ENCODE measurements at places on chromosomes 2 and 18.

- DNase-seq = no peak
Observed at GRCh38 chr2:197372592-197372991, 62.0 kb upstream of the ANKRD44 start.

DNA sequence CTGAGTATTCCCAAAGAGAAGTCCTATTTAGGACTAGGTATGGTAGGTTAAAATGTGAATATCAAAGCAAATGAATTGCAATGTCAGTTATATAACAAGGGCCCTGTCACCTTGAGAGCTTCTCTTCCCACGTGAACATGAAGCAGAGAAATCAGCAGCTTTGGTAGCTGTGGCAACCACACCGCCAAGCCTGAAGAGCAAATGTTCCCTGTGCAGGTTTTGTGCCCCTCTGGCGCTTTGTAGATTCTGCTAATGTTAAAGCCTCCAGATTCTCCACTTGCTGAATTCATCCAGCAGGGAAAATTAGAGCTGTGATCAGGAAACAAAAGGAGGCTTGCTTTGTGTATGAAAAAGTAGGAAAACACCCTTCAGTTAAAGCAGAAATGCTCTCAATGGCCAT lies 322.6 kb downstream of the RBM43 start:
- no peak for DNase-seq

- no peak for DNase-seq
Observed at GRCh38 chr2:206144383-206144782, 14.9 kb downstream of the NDUFS1 start.

DNA sequence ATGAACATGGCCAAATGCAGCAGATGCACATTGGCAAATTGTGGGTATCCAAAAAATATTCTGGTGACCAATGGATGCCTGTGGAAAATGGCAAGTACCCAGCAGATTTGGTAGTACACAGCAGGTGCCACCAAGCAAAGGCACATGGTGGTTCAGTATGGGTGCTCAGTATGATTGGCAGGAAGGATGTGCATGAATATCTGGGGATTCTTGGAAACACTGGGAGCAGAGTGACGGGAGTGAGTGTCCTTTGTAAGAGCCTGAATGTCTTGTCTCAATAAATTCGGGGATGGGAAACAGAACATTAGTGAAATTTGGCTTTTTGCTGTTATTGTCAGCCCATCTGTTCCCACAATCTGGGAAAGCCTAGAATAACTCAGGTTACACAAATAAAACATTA lies 36.8 kb upstream of the ACADL start:
- DNase-seq = no peak

DNA sequence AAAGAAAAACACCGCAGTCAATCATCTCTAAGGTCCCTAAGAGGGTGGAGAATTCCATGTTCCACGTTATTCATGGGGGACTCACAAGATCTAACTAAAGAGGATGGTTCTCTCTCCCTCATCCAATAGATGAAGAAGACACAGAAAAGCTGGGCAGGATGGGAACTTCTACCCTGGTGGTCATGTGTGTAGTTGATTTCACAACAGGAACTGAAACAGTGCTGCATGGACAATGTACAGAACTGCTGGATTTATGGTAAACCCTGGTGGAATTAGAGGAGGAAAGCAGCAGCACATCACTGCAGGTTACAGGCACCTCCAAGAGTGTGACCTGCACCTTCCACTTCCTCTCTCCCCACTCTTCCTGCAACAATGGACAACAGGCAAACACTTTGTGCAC lies 31.4 kb downstream of the FECH start:
- DNase-seq = no peak

GRCh38 chr2:202337151-202337550 lies 39.0 kb upstream of the BMPR2 start:
- peak; percentile 17 for DNase-seq

GRCh38 chr2:160205505-160205904 lies 5.4 kb upstream of the ITGB6 start:
- DNase-seq = peak; percentile 89

DNA sequence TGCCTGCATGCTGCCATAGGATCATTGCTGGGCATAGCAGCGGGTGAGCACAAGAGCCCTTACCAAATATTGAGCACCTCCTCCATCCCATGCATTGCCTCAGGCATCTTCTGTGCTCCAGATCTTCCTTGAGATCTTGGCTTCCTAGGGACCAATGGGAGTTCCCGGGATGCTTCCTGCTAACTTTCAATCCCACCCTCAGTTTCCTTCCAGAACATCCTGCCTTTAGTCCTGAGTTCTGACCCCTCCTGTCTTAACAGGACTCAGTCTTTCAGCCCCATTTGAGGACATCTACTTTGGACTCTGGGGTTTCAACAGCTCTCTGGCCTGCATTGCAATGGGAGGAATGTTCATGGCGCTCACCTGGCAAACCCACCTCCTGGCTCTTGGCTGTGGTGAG lies 15.3 kb downstream of the SLC14A1 start:
- no peak for DNase-seq

DNA sequence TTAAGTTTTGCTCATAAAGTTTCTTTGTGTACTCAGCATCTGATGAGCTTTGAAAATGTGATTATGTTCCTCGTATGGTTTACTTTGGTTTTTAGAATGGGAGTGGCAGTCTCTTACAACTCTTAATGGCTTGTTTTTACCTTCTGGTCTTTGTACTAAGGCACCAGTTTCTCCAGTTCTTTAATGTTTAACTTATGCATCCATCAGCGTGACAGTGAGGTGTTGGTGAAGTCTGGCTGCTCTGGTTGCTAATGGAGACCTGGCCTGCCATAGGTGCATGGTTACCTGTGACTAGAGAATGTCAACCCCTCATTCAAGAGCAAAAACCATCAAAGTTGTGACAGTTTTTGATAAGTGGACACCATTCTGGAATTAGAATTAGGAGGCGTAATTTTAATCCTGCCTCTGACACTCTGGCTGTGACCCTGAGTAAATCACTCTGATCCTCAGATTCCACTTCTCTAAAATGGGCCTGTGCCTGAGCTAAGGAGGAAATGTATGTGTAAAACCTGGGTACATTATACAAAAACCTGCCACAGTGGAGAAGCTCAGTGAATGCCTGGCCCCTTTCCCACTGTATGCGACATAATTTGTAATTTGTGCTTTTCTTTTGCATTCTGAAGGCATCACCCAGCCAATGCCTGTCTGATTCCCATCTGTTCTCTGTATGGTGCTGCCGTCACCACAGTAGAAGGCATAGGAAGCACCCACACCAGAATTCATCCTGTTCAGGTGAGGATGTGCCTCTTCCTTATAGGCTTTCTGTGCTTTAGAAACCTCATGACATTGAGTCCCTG lies 11.2 kb downstream of the AOX1 start:
- no peak for DNase-seq

DNA sequence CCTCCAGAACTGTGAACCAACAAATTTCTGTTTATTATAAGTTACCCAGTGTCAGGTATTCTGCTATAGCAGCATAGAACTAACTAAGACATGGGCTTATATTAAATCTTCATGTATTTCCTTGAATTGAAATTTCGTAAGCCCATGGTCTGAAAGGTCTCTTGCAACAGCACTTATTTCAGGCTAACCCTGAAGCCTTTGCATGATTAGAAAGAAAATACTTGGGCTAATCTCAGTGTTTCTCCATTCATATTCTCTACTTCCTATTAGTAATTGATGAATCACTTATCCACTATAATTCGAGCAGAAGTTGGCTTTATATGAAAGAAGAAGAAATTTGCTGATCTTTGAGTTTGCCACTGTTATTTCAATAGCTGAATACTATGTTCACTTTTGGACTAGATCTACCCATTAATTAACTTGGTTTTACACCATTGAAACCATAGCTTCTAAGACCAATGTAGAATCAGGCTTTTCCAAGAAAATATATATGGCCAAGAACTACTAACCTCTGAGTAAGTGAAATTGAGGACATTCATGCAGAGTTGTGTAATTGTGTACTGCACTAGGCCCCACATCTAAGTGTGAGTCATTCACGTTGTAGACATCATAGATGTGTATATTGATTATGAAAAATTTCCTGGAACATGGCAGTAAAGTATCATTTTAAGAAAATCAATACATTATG lies 731.6 kb downstream of the SOCS6 start:
- DNase-seq = no peak

DNA sequence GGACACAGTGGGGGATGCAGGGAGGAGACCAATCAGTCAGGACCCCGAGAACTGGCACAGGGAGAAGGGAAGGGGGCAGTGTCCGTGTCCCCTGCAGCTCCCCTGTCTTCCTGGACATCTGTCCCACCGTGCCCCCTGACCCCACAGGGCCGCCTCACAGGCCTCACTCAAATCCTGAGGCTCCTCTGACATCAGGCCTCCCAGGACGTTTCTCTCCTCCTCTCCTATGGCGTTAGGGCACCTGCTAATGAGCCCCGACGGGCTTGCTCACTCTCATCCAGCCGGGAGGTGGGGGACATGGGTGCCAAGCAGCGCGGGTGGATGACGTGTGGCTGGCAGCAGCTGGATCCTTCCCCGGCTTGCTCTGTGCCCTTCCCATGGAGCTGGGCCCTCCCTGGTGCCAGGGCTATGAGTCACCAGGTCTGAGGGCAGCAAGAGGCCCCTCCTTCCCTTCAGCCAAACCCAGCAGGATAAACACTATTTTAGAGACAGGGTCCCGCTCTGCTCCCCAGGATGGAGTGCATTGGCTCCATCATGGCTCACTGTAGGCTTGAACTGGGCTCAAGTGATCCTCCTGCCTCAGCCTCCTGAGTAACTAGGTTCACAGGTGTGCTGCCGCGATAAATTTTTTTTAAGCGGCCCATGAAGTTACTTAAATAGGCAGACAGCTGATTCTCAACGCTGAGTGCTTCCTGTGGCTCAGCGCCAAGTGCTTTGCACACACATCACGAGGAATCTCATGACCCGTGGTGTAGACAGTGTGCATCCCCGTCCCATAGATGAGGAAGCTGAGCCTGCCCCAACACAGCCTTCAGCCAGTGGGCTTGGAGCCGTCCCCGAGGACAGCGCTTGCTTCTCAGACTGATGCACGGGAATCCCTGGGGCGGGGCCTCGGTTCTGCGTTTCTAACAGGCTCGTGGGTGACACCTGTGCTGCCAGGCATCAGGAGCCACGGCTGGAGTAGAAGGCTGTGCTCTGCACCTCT lies 64.5 kb upstream of the HDAC4 start:
- DNase-seq = peak; percentile 23

DNA sequence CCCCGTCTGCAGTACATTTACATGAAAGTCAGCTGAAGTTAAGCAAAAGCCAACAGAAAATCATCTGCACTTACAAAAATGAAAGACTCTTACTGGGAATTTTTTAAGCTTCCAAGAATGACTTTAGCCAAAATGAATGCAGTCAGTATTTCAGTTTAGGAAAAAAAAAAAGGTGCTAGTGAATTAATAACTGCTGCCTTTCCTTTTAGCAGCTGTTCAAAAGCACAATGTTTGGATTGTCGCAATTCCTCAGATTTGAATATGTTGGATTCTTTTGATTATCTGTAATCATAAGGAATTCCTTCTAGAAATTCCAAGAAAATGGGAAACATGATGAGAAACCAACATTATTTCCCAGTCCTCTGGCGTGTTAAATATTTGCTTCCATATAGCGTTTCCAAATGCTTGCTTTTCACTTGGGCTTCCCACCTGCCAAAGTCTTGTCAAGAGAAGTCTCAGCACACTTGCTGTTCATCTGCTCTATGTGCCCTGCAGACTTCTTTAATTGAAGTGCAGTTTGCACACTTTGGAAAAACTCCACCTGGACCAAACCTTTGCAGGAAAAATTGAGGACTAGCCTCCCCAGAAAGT lies 653.0 kb upstream of the SLC39A10 start:
- DNase-seq = peak; percentile 28

- peak; percentile 44 for DNase-seq
Observed at GRCh38 chr18:9617006-9617542, 2.7 kb upstream of the PPP4R1 start.

- DNase-seq = no peak
Observed at GRCh38 chr2:212953170-212953920, 198.1 kb downstream of the IKZF2 start.

GRCh38 chr2:208711598-208711997 lies 305.0 kb downstream of the PTH2R start:
- no peak for DNase-seq

DNA sequence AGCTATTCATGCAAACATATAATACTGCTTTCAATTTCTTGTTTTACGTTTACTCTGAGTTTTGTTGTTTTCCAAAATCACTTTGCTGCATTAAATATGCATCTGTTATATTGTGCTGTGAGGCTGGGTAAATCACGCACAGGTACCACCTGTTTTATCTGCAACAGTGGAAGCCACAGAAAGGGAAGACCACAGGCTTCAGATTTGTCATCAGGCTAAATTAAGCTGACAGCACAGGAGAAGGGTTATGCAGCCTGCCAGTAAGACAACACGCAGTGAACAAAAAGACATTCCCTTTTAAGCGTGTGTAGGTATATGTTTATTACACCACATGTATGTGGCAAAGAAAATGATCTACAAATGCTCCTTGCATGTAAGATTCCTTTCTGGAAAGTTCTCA lies 38.2 kb downstream of the ZNF516 start:
- DNase-seq = no peak

- no peak for DNase-seq
Observed at GRCh38 chr2:150307258-150307657, 180.2 kb downstream of the RND3 start.

DNA sequence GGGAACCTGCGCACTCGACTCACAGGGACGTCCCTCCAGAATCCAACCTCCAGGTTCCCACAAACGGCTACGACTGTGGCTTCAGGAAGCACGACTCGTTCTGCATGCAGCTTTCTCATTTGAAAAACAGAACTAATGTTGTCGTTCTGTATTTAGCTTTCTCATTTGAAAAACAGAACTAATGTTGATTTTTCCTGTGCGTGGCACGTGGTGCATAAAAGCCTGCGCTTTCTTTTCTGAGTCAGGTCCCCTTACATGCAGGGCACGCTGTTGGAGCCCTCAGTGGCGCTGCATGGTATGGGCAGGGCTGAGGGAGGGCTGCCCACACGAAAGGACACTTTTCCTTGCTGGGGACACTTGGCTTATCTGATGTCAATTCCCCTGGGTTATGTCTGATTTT lies 124.3 kb downstream of the TMEM18 start:
- no peak for DNase-seq

DNA sequence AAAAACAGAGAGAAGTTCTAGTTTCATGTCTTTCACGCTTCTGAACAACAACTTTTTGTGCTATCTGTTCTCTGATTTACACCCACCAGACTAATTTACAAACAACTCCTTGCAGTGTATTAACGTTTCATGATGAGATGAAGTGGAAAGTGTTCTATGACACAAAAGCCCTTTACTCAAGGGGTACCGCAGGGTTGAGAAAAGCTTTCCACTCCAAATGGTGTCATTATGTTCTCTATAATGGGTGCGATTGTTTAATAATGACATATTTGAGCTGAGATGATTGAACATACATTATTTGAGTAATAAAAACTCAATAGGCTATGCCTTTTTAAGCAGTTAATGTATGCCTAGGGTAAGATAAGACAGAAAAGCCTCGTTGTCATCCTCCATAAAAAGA lies 76.3 kb downstream of the ACTR3 start:
- no peak for DNase-seq

- no peak for DNase-seq
Observed at GRCh38 chr2:86275384-86275799, 62.0 kb downstream of the REEP1 start.

DNA sequence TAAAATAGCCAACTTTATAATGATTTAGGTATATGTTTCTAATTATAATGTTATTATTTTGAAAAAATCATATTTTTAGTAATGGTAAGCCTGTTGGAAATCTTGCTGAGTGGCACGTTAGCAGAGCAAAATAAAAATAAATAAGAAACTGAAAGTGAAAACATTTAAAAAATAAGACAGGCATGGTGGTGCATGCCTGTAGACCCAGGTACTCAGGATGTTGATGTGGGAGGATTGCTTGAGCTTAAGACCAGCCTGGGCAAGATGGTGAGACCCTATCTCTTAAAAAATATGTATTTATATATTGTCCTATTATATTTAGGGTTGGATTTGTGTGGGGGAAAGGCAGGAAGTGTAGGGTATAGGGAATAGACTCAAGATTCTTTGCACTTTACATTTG lies 15.8 kb upstream of the ANKRD12 start:
- DNase-seq = no peak

Data from fibroblast of skin of scalp (primary cell).